ENCODE measurements at places on chromosomes 3 and 15. TPM values are rescaled to one million over a fixed set of nuclear protein-coding genes. Genes with fewer than 3 reads are reported as not detected.

Gene PEAK1
- 21.6 TPM for total RNA-seq

Gene PAK6
- total RNA-seq = 20.3 TPM

Gene NEIL1
- 10.7 TPM for total RNA-seq

Gene APBA2
- total RNA-seq = 5.1 TPM

Gene MYNN
- total RNA-seq = 39.0 TPM

Gene LYZL4
- total RNA-seq = not detected

Gene TTLL13
- 0.07 TPM for total RNA-seq

Gene ANKRD63
- not detected for total RNA-seq

Gene ARGFX
- total RNA-seq = not detected

Gene CCR2
- under 0.01 TPM for total RNA-seq

Gene PLSCR5
- not detected for total RNA-seq

Data from nasal cavity respiratory epithelium epithelial cell of viscerocranial mucosa (primary cell).